Caudate nucleus (tissue), 63 donors: ENCODE measurements at places on chromosomes 1 and 21.
A peak's percentile ranks its signal among the peaks of the same experiment; 100 is the strongest.

DNA sequence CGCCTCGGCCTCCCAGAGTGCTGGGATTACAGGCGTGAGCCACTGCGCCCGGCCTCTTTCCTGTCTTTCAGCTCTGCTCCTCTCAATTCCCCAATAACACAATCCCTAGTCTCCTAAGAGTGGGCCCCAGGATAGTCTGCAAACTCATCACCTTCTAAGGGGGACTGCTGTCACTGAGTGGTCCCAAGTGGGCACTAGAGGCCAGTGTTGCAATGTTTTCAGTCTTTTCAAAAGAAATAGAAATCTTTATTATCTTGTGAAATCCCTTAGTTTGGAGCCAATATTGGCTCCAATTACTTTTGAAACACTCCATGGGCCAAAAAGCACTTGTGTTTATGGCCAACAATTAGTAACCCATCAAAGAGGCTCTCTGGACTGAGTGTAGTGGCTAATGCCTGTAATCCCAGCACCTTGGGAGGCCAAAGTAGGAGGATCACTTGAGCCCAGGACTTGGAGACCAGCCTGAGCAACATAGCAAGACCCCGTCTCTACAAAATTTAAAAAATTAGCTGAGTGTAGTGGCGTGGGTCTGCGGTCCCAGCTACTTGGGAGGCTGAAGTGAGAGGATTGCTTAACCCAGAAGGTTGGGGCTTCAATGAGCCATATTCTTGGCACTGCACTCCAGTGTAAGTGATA lies 28.6 kb upstream of the ZNF697 start:
- no peak for DNase-seq

DNA sequence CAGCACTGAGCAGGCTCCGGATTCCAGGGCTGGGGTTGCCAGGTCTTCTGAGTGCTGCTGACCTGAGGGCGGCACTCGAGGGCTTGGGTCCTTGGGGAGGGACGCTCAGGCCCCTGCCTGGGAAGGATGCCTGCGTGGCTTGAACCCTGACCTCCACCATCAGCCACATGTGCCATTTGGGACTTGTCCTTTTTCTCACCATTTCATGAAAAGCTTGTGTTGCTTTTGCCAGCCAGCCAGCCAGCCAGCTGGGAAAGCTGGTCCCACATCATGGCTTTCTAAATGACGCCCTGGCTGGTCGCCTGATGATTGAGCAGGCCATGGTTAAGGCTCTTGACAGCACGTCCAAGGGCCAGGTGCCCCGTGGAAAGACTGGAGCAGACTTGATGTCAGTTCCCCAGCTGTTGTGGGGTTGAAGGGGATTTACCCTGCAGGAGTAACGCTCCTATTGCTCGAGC lies 168.7 kb downstream of the CAMTA1 start:
- DNase-seq: no peak

GRCh38 chr1:26282401-26282918 lies 2.6 kb downstream of the SH3BGRL3 start:
- DNase-seq: no peak

GRCh38 chr1:6445062-6445763 lies 20.6 kb downstream of the ESPN start:
- no peak for DNase-seq

DNA sequence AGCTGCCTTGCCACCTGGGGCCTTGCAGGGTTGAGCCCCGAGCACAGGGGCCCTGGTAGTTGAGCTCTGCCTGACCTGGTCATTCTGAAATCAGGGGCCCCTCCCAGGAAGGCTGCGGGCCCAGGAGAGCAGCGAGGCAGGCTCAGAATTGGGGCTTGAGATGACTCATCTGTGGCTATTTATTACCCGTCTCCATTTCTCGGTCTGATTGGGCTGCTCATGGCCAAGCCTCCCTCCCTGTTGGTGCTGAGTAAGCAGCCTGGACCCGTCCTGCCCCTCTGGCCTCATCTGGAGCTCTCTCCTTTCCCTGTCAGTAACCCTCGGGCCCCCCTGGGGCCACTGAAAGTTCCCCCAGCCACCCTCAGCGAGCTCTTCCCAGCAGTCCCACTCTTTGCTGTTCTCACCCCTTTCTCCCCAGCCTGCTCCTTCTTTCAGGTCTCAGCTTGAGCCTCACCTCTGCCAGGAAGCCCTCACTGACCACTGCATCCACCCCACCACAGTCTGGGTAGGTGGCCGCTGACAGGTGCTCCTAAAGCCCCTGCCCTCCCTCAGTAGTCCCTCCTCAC lies 11.0 kb upstream of the TNFRSF8 start:
- DNase-seq: no peak

GRCh38 chr1:115594600-115594999 lies 47.2 kb upstream of the VANGL1 start:
- no peak for DNase-seq

DNA sequence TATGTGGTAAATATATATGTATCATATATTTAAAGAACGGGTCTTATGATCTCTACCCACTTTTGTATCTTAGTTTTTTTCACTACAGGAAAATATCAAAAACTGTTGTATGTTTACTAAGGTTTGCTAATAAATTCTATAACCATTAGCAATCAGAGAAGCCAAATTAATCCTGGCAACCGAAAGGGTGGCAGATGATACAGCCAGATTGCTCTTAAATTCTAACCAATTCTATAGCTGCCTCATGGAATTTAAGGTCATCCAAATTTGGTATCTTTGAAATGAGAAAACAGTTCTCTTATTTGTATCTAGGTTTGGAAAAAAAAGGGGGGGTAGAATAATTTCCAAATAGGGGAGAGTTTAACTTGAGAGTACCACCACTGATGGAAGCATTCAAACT lies 591.2 kb downstream of the SMYD3 start:
- DNase-seq: no peak

DNA sequence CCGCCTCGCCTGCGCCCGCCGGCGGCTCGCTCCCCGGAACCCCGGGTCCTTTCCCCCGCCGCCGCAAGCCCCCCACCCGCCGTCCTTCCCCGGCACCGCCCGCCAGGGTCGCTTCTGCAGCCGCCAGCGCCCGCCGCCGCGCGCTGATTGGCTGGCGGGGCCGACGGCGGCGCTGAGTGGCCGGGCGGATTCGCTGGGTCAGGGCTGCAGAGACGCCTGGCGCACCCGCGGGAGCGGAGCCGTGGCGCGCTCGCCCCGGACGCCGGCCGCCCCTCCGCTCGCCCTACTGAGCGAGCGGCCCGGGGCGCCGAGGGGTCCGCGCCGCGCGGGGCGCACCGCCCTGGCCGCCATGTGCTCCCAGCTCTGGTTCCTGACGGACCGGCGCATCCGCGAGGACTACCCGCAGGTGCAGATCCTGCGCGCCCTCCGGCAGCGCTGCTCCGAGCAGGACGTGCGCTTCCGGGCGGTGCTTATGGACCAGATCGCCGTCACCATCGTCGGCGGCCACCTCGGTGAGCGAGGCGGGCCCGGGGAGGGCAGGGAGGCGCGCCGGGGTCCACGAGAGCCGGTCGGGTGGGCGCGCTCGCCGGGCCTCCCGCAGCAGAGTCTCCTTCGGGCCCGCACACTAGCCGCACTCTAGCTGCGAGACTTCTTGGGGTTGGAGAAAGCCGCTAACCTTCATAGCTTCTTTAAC lies at the start of gene RIMKLA:
Gene RIMKLA (plus strand): TSS at position 207 of the 694 bp plus-strand sequence. CDS start 143 bp downstream, at position 350.
- DNase-seq: peak; percentile 53

DNA sequence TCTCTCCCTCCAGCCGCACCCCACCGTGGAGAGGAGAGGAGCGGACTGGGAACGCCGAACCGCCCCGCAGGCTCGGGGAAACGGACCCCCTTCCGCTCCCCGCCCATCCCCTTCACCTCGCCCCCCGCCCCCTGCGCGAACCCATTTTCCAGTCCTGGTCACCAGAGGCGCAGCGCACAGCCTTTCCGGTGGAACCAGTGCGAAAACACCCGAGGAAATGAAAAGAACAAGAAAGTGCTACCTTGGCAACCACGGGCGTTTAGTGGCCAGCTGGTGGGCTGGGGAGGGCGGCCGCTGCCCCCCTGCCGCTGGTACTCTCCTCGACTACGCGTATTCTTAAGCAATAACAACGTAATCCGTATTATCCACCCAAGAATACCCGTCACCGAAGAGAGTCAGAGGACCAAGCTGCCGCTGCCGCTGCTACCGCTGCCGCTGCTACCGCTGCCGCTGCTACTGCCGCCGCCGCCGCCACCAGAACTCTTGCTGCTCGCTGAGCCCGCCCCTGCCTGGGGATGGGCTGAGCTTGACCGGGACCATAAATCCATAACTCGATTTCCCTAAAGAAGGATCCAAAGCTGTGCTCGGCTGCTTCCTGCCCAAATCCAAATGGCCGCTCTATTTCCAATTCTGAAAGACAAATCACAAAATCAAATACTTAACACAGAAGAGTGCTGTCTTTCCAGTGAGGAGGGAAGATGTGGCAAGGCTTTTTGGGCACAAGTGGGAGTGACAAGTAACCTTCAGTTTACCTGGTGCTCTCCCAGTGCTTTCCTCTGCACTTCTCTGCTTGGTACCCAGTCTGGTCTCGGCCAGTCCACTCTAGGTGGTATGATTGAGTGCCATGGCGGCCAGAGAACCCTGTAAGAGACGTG lies 125.2 kb upstream of the DPYD start:
- DNase-seq: no peak

DNA sequence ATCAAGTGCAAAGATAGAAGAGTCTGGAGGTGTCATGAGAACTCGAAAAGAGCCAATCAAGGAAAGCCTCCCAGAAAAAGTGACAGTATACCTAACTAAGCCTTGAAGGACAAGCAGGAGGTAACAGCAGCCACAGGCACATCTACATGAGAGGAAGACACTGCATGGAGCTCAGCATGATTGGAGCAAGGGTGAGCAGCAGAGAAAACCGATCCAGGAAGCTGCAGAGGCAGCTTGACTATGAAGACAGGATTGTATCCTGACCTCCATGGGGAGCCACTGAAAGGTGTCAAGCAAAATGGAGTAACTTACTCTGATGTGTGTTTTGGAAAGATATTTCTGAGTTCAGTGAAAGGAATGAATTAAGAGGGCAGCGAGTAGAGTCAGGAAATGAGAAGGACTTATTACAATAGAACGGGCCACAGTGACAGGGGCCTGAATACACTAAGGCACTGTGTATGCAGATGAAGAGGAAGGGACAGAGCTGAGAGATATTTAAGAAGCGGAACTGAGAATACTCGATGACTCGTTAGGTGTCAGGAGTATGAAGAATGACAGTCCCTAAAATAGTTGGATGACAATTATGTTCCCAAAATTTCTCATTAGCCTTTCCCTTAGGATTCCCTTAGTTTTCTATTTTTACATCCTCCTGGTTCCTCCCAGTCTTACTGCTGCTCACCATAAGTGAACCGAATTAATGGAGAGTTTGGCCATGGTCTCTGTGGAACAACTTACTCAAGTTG lies 139.3 kb upstream of the NFIA start:
- DNase-seq: no peak

DNA sequence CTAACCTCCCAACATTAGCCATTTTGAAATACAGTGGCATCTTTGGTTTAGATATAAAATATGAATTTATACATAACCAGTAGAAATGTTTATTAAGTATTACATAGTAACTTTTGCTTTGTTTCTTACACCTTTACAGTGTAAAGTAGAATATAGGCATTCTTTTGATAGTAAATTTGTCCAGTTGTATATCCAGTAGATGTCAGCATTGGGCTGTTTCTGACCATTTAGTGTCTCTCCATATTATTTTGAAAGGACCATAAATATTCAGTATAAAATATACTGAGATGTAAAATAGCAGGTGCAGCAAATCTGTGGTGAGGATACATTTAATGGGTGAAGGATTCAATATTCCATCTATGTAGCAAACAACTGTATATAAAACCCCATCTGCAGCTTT lies 115.8 kb upstream of the ZRANB2 start:
- DNase-seq: no peak

- DNase-seq: peak; percentile 35
These were observed 19.5 kb downstream of the FAAH start for GRCh38 chr1:46413596-46413985.
